ENCODE measurements at places on chromosomes 3 and 15.

GRCh38 chr15:38627689-38628277 lies 63.2 kb upstream of the RASGRP1 start:
- DNase-seq, result no peak

GRCh38 chr3:78857494-78858111 lies 910.2 kb downstream of the ROBO1 start:
- no peak for DNase-seq

DNA sequence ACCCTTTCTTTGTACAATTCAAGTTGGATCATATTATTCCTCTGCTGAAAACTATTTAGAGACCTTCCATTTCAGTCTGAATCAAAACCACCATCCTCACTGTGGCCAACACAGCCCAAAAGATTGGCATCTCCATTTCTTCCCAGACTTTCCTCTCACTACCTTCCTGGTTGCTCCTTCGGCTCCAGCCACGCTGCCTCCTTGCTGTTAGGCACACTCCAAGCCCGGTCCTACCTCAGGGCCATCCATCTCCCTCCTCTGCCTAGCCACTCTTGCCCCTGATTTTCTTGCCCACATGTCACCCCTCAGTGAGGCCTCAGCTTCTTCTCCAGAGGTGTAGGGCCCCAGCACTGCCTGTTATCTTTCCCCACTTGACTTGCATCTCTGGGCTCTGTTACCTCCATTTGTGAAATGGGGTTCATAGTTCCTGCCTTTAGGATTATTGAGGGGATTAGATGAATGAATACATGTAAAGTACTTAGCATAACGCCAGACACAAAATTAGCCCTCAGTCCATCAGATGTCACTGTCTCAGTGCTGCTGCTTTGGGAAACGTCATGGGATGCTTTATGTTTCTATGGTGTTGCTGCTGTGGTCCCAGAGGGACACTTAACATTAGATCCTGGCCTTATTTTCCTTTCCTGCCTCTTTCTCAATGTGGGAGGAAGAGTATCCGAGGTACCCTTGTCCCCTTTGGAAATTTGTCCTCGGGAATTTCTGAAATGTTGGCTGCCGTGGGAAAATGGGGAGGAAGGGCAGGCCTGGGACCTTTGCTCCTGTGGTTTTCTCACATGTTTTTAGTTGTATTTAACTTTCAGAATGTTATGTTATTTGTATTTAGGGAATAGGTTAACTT lies 31.3 kb downstream of the SNRK start:
- DNase-seq, result no peak

GRCh38 chr3:14077310-14077709 lies 47.4 kb downstream of the CHCHD4 start:
- DNase-seq, result no peak

- no peak for DNase-seq
Observed at GRCh38 chr3:169105561-169105960, 558.0 kb downstream of the MECOM start.

GRCh38 chr3:191438150-191438814 lies 22.7 kb upstream of the PYDC2 start:
- DNase-seq, result no peak

GRCh38 chr3:52240059-52240885 lies 1.3 kb upstream of the TWF2 start:
- peak; percentile 37 for DNase-seq

GRCh38 chr3:178318340-178318739 lies 217.9 kb upstream of the KCNMB2 start:
- DNase-seq, result no peak

DNA sequence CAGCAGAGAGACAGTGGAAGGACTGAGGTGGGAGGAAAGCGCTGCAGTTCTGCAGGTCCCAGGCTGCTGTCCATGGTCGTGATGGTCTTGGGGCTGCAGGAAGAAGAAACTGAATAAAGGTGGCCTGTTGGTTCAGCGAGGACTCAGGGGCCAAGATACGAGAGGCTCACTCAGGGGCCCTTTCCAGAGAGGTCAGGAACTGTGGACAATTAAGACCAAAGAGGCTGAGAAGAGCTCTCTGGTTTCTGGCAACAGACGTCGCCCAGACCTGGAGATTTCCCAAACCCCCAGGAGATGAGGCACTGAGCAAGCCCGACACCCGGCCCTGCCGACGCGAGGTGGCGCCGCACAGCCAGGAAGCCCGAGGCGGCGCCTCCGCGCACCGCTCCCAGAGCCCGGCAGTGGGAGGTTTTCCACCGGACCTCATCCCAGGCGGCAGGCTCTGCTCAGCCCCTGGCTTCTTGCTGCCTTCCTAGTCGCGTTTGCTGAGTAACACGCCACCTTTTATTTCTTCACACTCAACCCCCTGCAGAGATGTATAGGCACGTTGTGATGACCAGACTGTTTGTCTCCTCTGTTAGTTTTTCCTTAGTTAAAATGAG lies 56.4 kb upstream of the ARRDC4 start:
- DNase-seq, result peak; percentile 47

- DNase-seq, result no peak
Observed at GRCh38 chr3:63245726-63246241, 32.3 kb upstream of the SYNPR start.

GRCh38 chr3:139318431-139318816 lies 25.4 kb upstream of the MRPS22 start:
- no peak for DNase-seq

DNA sequence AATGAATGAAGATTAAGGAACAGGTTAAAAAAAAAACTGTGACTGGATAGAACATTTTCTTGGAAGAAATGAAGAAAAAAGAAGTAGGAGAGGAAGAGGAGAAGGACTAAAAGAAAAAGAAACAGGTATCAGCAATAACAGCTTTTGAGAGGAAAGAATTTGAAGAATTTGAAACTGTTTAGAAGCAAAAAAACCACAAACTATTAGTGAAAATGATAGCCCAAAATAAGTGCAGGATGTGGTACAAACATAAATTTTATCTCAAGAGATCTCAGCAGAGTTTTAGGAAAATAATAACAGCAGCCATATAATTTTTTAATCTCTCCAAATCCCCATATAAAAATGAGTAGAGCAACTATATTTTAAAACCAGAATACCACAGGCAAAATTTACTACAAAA lies 8.8 kb upstream of the A4GNT start:
- no peak for DNase-seq

DNA sequence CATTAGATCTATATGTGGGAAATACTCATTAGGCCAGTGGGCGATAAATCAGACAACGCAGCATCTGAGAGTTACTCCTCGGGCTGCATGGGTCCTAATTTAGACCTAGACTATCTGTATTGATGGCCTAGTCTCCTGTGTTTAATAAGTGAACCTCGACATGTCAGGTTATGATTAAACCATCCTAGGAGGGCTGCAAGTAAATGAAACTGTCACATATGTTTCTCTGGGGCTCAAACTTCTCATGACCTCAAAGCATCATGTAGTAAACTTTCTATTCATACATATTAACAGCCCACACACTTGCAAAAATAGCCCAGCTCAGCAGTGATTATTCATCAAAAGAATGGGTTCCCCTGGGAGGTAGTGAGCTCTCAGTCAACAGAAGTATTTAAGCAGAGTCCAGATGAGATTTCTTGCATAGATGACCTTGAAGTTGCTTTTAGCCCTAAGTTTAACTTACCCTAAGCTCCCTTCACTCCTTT lies 51.6 kb downstream of the RAB11A start:
- DNase-seq, result no peak
